ENCODE measurements at places on chromosomes 3 and 15.

DNA sequence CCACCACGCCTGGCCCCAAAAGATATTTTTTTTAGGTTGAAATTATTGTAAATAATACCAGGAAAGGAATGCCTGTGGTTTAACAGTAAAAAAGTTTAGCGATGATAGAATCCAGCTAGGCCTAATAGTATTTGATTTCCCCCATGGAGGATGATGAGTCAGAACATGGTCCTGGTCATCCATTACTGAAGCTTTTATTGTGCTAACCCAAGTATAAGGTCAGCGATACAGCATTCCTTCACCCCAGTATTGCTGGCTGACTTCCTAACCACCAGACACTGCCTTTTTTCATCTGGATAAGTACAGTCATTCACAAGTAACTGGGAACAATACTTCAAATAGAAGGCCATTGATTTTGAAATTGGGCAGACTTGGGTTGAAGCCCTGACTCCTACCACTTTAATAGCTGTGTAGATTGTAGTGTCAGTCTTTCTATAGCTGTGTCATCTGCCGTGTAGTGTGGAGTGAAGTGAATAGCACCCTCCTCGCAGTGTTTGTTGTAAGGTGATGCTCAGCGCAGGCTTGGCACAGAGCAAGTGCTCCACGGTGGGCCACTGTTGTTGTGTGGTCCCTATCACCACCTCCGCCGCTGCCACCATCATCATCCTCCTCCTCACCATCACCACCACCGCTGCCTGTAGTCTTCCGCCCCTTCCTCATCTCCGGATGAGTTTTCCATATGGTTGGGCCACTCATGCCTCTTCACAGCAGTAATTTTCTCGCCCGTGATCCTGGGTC is 436.0 kb upstream of the TPM1 start:
- DNase-seq, result no peak

DNA sequence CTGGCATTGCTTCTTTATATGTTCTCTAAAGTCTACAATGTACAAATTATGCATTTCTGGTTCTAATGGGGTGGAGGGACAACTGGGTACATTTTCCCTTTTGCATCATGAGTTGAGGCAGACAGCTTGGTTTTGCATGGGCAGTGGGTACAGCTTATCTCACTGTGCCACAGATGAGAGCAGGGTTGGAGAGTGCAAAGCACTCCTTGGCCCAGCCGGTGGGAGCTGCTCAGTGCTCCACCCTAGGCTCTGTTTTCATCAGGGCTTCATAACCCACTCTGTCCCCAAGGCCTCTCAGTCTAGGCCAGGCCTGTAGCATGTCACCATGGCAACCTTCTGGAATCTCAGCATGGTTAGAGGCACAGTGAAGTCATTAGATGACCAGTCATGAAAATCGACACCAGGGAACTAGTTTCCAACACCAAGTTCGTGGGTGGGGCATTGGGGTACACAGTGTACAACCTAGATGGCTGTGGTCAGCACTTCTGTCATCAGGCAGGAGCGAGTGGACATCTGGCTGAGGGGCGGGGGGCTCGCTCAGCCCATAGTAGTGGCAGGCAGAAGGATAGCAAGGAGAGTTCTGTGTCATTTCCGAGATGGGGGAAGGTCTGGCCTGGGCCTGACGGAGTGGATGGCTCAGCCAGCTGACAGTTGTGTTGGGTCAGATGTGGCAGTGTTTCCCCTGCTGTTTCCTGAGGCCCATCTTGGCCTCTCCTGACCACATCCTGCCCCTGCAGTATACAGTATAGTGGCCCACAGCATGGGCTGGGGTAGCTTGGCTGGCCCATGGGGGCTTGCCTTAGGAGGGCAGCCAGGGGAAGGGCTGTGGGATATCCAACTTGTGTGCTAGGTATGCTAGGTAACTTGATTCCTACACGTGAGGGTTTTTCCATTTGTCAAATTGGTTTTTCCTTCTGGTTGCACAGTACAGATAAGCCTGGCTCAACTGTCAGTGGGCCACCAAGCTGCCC is 75.7 kb upstream of the PRR23C start:
- no peak for DNase-seq

GRCh38 chr15:42737529-42738328 is 801 bp upstream of the CDAN1 start:
- no peak for DNase-seq

DNA sequence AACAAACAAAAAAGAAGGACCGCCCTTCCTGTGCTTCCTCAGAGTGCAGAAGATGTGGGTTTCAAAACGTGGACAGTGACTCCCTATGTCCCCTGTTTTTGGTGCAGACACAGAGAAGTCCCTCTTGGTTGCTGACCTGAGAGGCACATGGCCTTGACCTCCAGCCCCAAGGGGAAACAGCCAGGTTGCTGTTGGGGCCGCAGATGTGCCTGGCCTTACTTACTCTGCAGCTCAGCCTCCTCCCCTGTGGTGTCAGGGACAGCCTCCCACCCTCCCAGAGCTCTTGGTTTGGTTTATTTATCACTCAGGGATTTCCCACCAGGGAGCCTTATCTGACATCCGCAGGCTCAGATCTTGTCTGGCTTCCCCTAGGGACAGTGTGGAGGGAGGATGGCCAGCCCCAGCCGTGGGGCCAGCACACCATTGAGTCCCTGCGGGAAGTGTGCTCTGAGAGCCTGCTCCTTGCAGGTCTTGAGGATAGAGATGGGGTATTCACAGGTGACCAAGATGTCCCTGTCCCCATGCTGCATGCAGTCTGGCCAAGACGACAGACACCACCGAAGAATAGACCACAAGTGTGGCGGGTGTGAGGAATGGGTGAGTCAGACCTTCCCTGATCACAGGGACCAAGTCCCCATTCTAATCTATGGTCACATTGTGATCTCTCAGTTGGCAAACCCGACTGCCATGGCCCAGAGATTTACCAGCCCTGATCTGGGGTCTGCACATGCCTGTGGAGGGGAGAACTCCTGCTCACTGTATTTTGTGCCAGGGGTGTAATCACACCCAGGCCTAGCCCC is 134.3 kb upstream of the ABHD17C start:
- DNase-seq, result peak; percentile 49

DNA sequence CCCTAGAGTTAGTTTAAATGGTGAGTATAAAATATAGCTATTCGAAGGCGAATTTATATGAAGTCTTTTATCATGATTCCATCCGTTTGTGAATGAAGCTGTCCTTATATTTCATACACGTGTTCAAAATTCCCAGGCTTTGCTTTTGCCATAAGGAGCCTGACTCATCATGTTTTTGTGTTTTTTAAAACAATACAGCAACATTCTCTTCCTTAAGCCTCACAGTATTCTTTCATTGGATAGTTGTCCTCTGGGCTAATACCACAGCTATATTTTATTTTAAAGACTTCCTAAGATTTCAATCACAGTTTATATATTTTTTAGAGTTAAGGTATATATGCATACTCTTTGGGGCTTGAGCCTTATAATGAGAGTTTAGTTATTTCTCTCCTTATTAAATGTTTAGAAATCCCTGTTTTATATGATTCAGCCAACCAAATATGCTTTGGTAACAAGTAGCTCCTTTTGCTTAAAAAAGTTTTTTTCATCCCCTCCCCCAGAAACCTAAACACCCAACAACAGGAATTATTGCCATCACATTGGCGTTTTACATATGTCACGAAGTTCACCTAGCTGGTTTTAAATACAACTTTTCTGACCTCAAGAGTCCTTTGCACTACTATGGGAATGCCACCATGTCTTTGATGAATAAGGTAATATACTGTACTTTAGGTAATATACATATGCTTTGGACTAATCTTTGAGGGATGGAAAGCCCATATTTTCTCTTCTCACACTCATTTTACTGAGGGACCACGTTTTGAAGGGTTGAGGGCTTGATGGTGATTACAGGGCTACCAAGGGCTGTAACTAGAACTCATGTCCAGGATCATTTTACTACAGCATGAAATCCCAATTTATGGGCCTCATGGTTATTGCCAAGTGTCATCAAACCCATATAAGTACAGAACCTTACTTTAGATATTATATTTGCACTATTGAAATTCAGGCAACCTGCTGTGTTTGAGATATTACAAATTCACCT is 28.5 kb downstream of the ST3GAL6 start:
- no peak for DNase-seq

DNA sequence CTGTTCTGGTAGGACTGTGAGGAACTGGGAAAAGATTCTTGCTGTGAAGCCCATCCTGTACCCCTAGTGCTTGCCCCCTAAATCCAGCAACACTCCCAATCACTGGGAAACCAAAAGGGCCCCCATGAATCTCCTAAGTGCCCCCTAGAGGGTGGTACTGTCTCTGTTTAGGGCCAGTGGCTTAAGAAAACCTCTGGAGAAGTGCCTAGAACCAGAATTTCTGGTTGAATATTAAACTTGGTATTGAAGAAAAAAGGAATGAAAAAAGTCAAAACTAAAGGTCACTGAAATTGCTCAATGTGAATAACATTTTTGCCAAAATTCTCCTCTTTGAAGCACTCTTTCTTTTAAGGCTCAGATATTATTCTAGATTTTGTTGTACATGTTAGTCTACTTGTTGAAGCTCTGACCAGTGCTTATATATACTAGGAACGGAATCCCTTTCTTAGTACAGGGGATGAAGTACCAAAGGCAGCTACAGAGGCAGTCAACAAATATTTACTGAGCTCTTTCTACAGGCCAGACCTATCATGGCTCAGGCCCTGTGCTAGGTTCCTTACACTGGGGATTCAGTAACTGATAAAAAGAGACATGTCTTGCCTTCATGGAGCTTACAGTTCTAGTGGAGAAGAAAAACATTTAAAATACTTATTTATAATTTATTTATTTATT is 138.8 kb downstream of the MYLK start:
- no peak for DNase-seq

DNA sequence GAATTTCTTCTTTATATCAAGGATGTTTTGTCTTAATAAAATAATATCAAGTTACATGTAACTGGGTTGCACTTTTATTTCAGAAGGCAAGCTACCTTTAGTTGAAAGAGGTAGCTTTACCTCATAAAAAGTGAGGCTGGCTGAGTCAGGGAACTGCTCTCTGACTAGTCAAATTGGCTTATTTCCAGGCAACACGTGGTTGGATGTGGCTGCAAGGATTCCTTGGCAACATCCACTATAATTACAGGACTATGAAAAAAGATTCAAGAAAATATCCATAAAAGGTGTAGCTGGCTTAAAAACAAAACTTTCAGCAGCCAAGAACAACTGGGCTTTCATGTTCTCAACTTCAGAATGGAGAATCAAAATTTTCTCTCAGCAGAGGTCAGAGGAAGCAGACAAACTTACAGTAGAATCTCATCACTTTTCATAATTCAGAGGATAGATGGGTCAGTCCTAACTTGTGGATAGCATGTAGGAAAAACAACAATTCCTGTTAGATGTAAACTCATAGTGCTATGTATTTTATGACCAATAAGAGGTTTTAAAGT is 779.1 kb downstream of the MECOM start:
- DNase-seq, result no peak
